ENCODE measurements at places on chromosomes 6 and 20.

GRCh38 chr6:125668071-125668470 lies 81.4 kb upstream of the HEY2 start:
- no peak for DNase-seq

GRCh38 chr20:8756410-8756809 lies 312.5 kb upstream of the PLCB4 start:
- no peak for DNase-seq

DNA sequence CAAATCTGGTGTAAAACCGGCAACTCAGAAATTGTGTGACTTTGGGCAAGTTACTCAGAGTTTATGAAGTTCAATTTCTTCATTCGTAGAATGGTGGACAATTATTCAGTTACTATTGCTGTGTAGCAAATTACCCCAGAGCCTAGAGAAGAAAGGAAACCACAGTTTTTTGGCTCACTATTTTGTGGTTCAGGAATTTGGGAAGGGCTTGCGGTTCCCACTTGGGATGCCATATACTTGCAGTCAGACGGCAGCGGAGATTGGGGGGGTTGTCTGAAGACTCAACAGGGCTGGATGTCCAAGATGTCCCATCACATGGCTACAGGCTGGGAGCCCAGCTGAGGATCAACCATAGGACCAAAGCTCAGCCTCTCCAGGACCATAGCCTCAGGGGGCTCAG lies 108.1 kb downstream of the PCSK2 start:
- no peak for DNase-seq

DNA sequence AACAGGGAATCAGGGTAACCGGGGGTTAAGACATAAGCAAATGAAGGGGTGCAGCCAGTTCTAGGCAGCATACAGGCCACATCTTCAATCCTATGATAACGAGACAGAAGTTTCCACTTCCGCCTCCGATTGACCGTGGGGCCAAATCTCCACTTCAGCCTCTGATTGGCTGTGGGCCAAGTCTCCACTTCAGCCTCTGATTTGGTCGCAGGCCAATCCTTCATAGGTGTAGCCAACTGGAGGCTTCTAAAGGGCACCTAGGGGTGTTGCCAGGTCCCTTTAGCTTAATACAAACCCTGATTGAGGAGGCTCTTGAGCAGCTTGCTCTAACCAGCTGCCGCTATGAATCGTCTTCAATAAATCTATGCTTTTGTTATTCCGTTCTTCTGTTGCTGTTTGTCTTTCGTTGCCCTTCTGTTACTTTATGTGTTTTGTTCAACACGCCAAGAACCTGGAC lies 2.1 kb upstream of the ERGIC3 start:
- no peak for DNase-seq

DNA sequence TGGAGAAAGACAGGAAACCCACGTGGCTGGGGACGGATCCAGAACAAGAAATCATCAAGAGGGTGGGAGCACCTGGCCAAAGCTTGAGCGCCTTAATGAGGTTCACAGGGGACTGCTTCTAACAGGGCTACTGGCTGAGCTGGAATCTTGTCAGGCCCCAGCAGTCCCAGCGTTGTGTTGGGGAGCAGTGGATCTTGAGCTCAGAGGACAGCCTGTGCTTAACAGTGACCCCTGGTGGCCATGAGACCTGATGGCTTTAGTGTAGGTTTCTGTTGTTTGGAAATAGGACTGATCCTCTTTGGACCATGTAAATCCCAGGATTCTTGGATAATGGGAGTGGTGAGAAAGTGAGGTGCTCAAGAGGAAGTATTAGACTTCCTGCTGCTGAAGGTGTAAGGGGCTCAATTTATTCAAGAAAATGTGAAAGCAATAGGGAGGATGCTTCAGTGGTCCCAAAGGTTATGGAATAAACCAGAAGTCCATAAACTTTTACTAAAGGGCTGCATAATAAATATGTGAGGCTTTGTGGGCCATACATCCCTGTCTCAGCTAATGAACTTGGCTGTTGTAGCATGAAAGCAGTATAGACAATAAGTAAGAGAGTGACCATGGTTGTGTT lies 216.2 kb downstream of the NFATC2 start:
- DNase-seq = peak; percentile 29

Measured in effector CD8-positive, alpha-beta T cell (primary cell).